Activated T-cell treated with anti-CD3 and anti-CD28 coated beads for 1 hour (primary cell): ENCODE measurements at places on chromosomes 2 and 18.

DNA sequence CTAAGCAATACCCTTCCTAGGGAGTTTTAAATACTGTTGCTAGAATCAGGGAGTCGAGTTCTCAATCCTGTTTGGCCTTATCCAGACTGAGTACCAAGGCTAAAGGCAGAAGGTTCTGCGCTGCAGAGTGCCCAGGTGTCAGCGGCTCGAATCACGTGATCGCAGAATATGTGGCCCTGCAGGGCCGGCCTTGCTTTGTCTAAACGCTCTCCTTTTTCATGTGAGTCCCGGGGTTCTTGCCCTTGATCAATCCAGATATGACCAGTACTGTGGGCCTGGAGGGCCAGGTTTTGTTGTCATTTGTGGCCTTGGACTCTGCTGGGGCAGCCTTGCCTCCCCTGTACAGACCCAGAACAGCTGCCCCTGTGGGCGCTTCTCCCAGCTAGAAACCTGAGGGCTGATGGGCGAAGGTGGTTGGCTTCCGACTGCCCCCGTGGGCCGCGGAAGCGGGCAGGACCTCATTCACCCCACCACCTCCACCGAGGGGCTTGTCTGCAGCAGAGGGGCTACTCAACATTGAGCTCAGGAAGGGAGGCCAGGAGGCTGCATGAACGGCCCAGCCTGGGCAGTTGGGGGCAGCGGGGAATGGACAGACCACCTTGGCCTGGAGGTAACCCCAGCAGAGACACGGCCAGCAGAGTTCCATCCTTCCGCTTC, 225.0 kb downstream of the ALPK2 start:
- no peak for DNase-seq

GRCh38 chr18:6836331-6836730, 106.8 kb downstream of the ARHGAP28 start:
- DNase-seq: no peak

- DNase-seq: no peak
These were observed 366.7 kb downstream of the NUP35 start for GRCh38 chr2:183490914-183491313.

GRCh38 chr2:145764631-145765030, 1244.7 kb upstream of the ZEB2 start:
- no peak for DNase-seq

GRCh38 chr2:224973112-224974016, 68.9 kb downstream of the DOCK10 start:
- DNase-seq: no peak

- no peak for DNase-seq
These were observed 107.0 kb downstream of the STRN start for GRCh38 chr2:36859366-36859792.

GRCh38 chr2:29492701-29493100, 377.5 kb downstream of the CLIP4 start:
- DNase-seq: no peak

DNA sequence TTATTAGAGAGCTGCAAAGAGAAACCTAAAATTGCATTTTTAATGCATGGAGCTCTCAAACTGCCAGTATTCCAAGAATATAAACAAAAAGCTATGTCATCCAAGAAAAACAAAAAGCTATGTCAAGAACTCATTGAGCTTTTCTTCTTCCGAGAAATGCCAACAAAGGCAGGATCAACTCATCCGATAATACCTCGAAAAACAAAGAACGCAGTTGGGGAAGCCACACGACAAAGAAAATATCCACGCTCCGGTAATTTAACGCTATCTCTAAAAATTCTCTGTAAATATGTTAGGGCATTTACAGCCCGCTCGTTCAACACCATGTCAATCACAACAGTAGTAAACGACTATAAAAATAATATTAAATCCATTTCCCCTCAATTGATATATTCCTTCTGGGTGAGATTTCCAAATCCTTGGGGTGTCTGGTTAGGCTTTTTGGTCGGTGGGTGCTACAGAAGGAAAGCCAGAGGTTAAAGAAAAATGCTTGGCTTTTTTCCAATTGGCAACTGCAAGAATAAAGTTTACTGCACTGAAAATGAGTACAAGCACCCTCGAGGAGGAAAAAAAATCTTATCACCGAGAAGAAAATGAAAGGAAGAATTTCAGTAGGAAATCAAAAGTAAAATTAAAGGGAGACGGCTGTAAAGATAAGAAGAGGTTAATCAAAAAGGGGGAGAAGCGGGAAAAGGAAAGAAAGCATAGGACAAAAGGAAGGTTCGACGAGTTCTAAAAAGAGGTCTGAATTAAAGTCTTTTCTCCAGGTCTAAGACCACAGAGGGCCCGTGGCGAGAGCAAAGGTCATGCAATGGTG, 856 bp downstream of the TIA1 start:
- no peak for DNase-seq

- no peak for DNase-seq
These were observed 6.2 kb downstream of the PELI1 start for GRCh38 chr2:64137996-64138395.

DNA sequence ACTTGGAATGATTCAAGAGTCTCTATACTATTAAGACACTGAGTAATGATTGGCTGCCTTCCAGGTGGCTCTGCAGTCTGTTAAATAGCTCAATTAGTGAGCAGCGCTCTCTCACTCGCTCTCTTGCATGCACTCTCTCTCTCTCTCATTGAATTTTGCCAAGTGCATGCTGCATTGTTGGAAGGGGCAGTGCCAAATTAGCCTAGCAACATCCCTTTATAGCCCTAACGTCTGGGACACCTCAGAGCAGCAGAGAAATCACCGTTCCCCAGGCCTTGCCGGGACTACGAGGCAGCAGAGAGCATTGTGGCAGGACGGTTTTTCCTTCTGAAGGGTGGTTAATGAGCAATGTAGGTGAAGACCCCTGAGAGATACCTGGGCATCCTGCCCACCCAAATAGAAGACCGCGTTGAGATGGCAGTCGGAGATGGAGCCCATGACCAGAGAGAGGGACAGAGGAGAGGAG, 447.6 kb upstream of the POU3F3 start:
- DNase-seq: no peak

GRCh38 chr2:19848029-19848750, 53.6 kb downstream of the TTC32 start:
- DNase-seq: no peak

- DNase-seq: peak; percentile 94
These were observed at the start of gene LPIN2 for GRCh38 chr18:3013024-3013804. TSS of gene LPIN2 (minus strand) at chr18:3013144. CDS start at chr18:2960840, 52,304 bp downstream.

DNA sequence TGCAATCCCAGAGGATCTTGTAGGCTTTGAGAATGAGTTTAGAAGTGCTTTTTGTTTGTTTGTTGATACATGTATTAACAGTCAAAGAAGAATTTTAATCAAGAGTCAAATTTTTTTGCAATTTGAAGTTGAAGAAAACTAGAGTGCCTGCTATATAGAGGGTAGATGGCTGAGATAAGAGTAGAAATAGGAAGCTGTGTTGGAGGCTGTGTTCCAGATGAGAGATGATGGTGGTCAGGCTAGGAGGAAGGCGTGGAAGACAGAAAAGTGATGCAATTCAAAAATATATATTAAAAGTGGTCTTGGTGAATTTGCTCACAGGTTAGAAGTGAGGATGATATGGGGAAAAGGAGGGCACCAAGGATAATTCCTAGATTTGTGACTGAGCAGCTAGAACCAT, 978.3 kb downstream of the BCL11A start:
- no peak for DNase-seq

DNA sequence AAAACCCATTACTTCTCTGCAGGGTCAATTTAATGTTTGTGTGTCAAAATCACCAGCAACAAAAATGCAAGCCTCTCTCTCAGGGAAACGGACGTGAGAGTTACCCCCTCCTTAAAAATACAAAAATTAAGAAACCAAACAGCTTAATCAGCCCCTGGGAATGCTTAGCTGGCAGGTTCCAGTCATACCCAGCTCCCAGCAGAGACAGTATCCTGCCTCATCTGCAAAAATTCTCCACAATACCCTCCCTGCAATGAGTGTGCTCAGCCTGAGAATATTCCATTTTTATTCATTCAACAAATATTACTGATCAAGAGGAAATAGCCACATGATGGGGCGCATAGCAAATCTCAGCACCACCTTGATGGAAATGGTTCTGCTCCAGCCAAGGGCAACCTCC, 36.3 kb downstream of the ST8SIA5 start:
- no peak for DNase-seq

DNA sequence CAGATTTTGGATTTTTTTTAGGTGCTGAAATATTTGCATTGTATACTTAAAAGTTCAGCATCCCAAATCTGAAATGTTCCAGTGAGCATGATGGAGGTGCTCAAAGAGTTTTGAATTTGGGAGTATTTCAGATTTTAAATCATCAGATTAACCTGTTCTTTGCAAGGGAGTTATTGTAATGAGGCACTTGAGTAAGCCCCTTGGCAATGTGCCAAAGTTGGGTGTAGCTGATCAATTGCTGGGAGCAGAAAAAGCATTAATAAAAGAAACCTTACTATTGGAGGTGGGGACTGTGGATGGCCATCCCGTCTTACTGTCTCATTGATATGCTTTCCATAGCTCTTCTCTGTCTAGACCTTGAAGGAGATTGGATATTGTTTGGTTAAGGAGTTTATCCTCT, 28.3 kb downstream of the MALT1 start:
- no peak for DNase-seq

- DNase-seq: no peak
These were observed 2.4 kb upstream of the NEDD4L start for GRCh38 chr18:58041633-58042032.

GRCh38 chr2:111638274-111638877, 245.6 kb downstream of the ANAPC1 start:
- DNase-seq: no peak

DNA sequence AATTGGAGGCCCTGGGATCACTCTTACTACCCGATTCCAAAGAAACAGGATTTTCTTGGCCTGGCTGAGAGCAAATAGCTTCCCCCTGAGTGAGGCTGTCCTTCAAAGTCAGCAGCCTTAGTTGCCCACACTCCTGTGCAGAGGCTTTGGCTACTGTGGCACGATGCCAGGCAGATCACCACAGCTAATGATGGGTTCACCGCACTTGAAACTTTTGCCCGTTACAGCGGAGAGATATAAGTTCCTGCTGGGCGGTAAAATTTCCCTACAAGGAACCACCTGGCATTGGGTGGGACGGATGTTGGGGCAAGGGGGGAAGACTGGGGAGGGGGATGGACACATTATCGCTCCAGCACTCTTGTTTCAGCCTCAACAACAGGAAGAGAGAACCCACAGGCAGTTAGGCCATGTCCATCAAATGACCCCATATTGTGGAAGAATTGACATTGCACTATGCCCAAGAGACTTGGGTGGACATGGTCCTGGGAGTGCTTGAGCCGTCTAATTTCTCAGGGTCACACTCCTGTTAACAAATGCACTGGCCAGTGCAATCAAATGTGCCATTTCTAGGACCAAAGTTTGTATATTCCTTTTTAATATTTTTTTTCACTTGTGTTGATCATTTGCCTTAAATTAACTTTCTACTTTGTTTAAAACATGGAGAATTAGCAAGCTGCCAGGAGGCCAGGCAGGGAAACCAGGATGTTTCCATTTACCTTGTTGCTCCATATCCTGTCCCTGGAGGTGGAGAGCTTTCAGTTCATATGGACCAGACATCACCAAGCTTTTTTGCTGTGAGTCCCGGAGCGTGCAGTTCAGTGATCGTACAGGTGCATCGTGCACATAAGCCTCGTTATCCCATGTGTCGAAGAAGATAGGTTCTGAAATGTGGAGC, 4.4 kb downstream of the IL1B start:
- DNase-seq: no peak

DNA sequence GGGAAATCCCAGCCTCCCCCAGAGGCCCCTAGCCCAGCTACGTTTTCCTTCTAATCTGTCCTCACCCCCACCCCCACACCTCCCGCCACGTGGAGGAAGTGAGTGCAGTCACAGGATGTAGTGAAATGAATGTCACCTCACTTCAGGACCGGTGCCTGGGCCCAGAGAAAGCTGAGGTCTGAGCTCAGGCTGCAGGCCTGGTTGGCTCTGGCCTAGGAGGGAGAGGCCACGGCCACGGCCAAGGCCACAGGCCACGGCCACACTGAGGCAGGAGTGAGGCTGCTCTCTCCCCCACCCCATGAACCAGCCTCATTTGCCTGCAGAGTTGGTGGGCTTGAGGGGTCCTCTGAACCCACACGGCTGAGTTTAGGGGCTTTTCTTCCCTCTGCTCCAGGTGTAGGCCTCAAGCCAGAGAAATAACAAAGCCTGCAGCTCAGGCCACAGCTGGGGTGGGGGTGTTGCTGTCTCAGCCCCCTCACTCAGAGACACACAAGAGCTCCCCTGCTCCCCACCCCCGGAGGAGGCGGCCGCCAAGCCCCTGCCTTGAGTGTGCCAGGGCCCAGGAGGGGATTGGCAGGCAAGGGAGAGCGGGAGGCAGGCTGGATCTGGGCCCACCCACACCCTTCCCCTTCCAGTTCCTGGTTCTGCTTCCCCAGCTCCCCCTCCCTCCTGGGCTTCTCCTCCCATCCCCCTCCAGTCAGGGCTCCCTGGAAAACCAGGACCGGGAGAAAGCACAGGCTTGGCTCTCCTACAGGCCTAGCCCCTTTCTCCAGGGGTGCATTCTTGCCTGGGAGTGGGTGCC, 27.0 kb downstream of the DNMT3A start:
- peak; percentile 60 for DNase-seq

DNA sequence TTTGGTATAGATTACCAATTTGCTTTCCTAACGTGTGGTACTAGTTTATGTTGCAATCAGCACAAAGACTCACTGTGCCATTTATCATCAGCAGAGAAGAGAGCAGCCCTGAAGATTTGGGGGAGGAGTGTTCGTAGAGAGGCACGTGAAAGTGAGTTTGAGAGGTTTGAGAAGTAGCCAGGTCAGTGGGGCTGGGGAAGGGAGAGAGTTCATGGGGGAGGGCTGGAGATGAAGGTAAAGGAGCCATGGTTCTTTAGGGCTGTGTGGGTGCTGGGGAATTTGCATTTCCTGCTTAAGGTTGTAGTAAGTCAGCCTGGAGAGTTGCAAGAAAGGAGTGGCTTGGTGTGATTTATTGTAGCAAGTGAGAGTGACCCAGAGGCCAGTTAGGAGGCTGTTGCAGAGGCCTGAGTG, 172.1 kb downstream of the NEDD4L start:
- DNase-seq: no peak

DNA sequence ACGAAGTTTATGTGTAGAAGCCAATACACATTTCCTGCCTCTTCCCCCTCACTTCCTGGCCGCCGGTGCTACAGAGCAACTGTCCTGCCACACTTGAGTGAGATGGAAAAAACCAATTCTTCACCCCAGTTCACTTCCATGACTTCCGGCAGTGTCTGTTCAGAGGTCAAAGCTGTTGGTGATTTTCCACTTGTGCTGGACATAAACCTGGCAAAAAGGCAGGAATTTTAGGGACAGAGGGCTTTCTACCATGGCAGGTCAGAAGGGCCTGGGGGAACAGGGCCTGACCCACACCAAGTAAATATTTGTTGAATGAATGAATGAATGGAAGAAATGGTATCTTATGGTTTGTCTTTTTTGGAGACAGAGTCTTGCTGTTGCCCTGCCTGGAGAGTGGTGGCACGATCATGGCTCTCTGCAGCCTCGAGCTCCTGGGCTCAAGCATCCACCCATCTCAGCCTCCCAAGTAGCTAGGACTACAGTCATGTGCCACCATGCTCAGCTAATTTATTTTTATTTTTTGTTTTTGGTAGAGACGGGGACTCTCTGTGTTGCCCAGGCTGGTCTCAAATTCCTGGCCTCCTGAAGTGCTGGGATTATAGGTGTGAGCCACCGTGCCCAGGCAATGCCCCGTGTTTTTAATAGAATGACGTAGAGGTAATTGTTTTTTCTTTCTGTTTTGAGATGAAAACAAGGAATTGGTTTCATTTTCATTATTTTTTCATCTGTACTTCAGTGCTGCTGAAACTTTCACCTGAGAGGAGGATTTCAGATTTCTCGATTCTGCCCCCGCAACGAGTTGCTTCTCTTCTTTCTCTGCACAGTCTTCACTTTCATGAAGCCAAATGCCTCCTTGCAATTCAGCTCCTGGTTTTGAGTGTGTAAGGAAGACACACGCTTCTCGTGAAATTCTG, 48.0 kb upstream of the LPIN2 start:
- no peak for DNase-seq

GRCh38 chr2:36597003-36597531, 901 bp downstream of the FEZ2 start:
- DNase-seq: no peak
